Activated CD8-positive, alpha-beta memory T cell treated with anti-CD3 and anti-CD28 coated beads, Interleukin-2, amount 10 ng/mL, durations not matched to agents 7 days and 5 days (primary cell): ENCODE measurements at places on chromosomes 5 and 9. TPM values are rescaled to one million over a fixed set of nuclear protein-coding genes. Genes with fewer than 3 reads are reported as not detected.

GRCh38 chr5:45521067-45521466 lies 175.1 kb downstream of the HCN1 start:
- H3K36me3 ChIP-seq = no peaks in the 10 kb centered on the region
- no peak overlapping the region for H3K4me3 ChIP-seq
- no peaks in the 10 kb centered on the region for H3K4me1 ChIP-seq
- H3K27ac ChIP-seq = no peak overlapping the region
- H3K27me3 ChIP-seq = no peaks in the 10 kb centered on the region
- no peak for DNase-seq

- H3K4me1 ChIP-seq = no peaks in the 10 kb centered on the region
- H3K27me3 ChIP-seq = peaks cover 3% of the 10 kb centered on the region
- no peak for DNase-seq
Measured at GRCh38 chr9:99635032-99635431, 186.7 kb upstream of the NR4A3 start.

DNA sequence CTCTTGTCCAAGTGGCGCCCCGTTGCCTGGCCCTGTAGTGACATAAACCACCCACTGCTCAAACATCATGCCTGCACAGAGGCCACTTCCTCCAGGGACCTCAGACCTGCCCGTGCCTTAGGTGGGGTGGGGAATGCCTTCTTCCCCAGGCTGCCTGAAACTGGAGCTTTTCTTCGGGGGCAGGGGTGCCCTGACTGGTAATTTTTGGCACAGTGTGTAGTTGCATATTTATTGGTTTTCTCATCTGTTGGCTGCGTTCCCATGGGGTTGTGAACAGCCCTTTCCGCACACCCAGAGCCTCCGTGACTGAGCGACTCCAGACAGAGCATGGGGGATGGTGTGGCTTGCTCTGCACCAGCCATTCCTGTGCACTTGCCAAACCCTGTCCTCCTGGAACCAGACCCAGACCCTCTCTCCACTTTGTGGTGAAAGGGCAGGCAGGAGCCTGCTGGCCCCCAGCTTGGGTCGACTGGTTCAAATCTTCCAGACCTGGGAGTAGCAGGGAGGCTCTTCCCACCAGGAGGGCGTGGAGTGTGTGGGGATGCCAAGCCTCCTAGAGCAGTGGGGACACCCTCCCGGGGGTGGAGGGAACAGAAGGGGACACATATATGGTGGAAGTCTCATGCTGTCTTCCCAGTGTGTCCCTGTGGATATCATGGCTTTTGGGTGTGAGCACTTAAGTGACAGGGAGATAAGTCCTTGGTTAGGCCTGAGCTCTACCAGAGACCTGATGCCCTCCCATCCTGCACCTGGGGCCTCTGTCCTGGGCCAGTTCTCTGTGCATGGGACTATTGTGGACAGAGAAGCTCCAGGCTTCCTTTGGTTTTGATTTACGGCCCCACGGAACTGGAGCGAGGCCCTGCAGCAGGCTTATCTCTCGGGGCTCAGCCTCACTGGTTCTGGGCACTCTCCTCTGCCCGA lies 39.6 kb downstream of the WNK2 start:
- DNase-seq = no peak
- peaks cover 24% of the 10 kb centered on the region for H3K27me3 ChIP-seq
- no peaks in the 10 kb centered on the region for H3K4me1 ChIP-seq
- no peaks in the 10 kb centered on the region for H3K36me3 ChIP-seq
- H3K4me3 ChIP-seq = no peak overlapping the region

GRCh38 chr5:141574122-141574510 lies 44.7 kb downstream of the DIAPH1 start:
- no peak overlapping the region for H3K27ac ChIP-seq
- DNase-seq = no peak
- H3K4me3 ChIP-seq = no peak overlapping the region
- no peaks in the 10 kb centered on the region for H3K27me3 ChIP-seq

GRCh38 chr9:79685577-79685976 lies 113.8 kb downstream of the TLE4 start:
- peaks cover 16% of the 10 kb centered on the region for H3K36me3 ChIP-seq
- peaks cover 25% of the 10 kb centered on the region for H3K4me1 ChIP-seq
- no peak for DNase-seq

DNA sequence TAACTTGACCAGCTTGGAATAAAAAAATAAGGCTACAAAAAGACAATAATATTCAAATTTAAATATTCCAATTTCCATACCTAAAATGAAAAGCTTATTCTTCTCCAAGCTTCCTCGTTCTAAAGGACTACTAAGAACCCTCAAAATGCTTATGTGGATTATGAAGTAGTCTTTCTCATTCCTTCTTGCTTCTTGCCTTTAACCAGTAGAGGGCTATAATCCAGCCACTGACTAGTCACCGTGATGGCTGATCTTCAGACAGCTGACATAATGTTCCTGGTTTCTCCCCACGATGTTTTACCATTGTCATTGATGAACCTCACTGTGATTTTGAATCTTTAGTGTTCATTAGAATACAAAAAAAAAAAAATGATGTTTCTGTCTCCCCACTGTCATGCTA lies 515.3 kb downstream of the TLE1 start:
- no peaks in the 10 kb centered on the region for H3K4me1 ChIP-seq
- no peak for DNase-seq
- H3K27ac ChIP-seq = no peak overlapping the region
- no peaks in the 10 kb centered on the region for H3K27me3 ChIP-seq

The SCGB3A1 gene
- total RNA-seq = not detected

The URM1 gene
- 81.0 TPM for total RNA-seq

The TLR4 gene
- not detected for total RNA-seq
